ENCODE measurements at places on chromosomes 7 and 10. TPM values are rescaled to one million over a fixed set of nuclear protein-coding genes. Genes with fewer than 3 reads are reported as not detected.
A peak's percentile ranks its signal among the peaks of the same experiment; 100 is the strongest.

DNA sequence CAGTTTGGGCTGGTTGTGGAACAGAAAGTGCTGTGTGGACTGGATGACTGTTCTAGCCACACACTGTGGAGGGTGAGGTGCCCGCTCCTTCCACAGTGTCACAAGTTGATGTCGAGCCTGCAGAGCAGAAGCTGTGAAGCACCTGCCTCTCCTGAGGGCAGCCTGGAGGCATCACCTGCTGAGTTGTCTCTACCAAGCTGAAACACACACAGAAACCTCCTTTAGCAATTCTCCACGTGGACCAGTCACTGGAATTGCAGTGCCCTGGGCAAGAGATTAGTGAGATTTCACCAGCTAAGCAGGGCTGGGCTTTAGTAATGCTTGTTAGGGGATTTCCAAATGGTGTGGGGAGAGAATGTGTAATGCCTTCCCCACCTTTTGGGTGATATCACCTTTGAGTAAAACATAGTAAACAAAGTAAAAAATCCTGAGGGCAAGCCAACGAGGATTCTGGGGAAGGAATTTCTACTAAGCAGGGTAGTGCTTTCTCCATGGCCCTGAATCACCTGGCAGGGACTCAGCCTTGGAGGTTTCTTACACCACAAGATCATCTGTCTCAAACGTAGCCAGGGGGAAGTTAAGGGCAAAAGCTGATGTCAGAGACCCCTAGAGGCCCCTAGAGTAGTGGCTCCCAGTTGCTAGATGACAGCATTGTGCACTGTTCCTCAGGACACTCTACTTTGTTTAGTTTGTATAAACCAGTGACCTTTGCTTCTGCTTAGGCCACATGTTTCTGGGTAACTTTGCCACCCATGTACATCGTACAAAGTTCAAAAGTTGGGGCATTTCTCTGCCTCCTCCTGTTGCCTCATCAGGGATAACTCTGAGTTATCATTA lies 233.1 kb upstream of the IGFBP3 start:
- DNase-seq, result no peak

DNA sequence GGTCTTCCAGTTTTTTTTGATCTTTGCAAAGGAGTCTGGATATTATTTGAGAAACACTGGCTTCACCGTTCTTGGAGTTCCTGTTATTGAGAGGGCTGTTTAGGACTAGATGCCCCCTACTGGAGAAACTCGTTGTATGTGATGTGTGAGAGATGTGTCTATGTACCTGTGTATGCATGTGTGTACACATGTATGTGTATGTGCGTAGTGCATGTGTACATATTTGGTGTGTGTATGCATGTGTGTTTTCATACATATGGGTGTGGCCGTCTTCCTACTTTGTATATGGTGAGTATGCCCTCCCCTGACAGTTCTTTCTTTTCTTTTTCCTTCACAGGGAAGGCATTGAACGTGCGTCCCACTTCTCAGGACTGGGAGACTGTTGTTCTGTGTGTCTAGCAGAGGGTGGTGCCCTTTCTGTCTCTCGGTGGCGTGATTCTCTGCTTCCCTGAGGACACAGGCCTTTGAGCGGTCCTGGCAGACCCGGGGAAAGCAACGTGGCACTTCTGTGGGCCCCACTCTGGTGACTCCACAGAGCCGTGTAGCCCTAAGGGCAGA lies 3.0 kb upstream of the CALHM3 start:
- DNase-seq, result no peak

DNA sequence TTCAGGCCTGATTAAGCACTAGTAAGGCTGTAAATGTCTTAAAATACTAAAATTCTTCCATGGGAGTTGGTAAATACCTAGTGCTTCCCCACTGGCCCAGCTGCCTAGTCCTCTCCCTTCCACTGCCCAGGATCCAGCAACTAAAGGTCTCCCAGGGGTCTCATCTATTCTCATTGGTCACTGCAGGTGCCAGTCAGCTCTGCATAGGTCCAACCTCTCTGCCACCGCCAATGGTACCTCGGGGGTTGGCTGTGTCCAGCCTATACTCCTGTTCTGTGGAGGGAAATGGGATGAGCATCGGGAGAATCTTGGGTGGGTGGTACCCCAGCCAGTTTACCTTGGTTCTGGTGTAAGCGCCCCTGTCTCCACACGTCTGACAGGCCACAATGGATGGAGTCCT lies 6.1 kb upstream of the CREB5 start:
- DNase-seq, result no peak

DNA sequence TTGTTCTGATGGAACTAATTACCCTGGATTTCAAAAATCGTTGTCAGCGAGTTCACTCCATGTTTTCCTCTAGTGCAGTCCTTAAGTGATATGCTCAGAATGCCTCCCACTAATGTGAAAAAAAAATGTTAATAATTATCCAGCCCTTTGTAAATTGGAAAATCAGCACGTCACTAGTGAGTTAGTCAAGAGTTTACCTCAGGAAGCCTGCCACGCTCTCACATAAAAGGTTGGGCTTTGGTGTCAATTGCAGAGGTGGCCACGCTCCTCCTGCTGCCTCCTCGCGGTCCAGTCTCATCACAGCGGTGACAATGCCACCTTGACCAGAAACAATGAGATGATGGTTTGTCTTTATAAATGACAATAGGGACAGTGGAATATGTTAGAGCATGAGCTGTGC lies 22.5 kb downstream of the UPP1 start:
- DNase-seq, result no peak

GRCh38 chr7:55366461-55367070 lies 1.4 kb downstream of the LANCL2 start:
- peak; percentile 23 for DNase-seq

GRCh38 chr7:50400114-50400513 lies 50.0 kb downstream of the FIGNL1 start:
- no peak for DNase-seq

GRCh38 chr7:7971308-7972040 lies 2.9 kb downstream of the GLCCI1 start:
- DNase-seq, result no peak

Gene MYOZ1
- not detected for total RNA-seq

Gene GPR146
- total RNA-seq, result not detected

Gene MBL2
- total RNA-seq, result not detected

Gene TM9SF3
- total RNA-seq, result 92.8 TPM

Gene PNLIPRP2
- total RNA-seq, result 0.46 TPM

Gene HOXA13
- total RNA-seq, result not detected

Gene IGF2BP3
- total RNA-seq, result 0.43 TPM

Gene HOXA2
- not detected for total RNA-seq

Gene LIPN
- not detected for total RNA-seq
